ENCODE measurements at places on chromosomes 1 and 21. TPM values are rescaled to one million over a fixed set of nuclear protein-coding genes. Genes with fewer than 3 reads are reported as not detected.

DNA sequence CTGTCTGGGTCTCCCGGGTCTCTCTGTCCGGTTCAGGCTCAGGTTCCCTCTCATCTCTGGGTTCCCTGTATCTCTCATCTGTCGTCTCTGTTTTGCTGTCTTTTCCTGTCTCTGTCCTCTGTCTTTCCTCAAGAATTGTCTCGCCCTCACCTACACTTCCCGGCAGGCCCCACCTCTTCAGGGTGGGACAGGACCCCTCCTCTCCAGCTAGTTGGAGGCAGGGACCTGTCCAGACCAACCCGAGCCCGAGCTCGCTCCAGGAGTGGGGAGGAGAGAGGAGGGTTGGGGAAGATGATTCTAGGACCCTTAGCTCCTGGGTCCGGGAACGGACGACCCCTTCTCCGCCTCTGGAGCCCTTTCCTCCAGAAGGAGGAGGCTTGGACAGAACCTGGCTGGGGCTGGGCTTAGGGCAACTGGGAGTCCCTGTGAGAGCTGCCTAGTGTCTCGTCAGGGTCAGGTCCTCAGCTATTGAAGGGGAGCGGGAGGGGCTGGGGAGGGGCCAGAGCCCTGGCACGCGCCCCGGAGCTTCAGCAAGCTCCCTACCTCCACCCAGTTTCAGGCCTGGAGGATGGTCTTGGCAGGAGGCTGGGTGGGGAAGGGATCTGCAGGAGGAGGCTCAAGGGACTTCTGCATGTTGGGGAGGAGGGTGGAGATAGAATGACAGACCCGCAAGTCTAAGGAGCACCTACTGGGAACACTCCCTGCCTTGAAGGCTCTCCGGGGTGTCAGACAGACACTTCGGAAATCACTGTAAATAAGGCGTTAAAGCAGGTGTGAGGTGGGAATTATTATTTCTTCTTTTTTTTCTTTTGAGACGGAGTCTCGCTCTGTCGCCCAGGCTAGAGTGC lies 26.3 kb upstream of the EPB41 start:
- DNase-seq = peak; percentile 22

GRCh38 chr1:30415171-30415940 lies 308.0 kb downstream of the MATN1 start:
- no peak for DNase-seq

GRCh38 chr1:165443539-165444311 lies 1.2 kb downstream of the RXRG start:
- DNase-seq = no peak

GRCh38 chr1:165288350-165289120 lies 68.0 kb downstream of the LMX1A start:
- DNase-seq = no peak

The VAV3 gene
- total RNA-seq = 0.57 TPM
